Activated CD4-positive, alpha-beta memory T cell treated with anti-CD3 and anti-CD28 coated beads for 36 hours (primary cell): ENCODE measurements at places on chromosomes 4 and X. TPM values are rescaled to one million over a fixed set of nuclear protein-coding genes. Genes with fewer than 3 reads are reported as not detected.

Gene MAGEB1
- total RNA-seq = not detected

Gene TGIF2LX
- total RNA-seq = not detected

Gene C4orf54
- not detected for total RNA-seq

Gene FABP2
- total RNA-seq = not detected

Gene CT45A2
- total RNA-seq = not detected

Gene SLC9B2
- 25.6 TPM for total RNA-seq

Gene ZDHHC15
- total RNA-seq = 0.22 TPM

Gene COX7B2
- not detected for total RNA-seq

Gene FGF13
- total RNA-seq = not detected

Gene NKAP
- total RNA-seq = 10.8 TPM

Gene F9
- not detected for total RNA-seq

Gene CA5B
- 13.1 TPM for total RNA-seq

Gene CSN1S1
- total RNA-seq = not detected

Gene TEX13D
- not detected for total RNA-seq

Gene RNF175
- total RNA-seq = not detected

Gene SYN1
- total RNA-seq = 1.3 TPM
